ENCODE measurements at places on chromosomes 13 and 19.

DNA sequence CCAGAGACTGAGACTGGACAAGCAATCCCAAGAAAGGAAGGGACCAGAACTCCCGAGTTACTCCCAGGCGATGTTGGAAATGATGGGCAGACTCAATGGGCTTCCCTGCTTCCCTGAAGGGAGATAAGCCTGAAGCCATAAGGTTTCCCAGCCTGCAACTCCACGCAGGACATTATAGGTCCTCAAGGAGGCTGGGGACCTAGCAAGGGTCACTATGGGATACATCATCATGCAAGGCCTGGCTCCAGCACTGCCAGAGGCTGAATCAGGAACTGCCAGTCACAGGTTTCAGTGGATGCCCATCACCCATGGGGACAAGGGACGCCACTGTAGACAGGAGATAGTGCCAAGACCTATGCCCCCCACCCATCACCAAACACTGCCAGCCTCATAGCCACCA lies 338.7 kb downstream of the IRS2 start:
- no peak for DNase-seq

DNA sequence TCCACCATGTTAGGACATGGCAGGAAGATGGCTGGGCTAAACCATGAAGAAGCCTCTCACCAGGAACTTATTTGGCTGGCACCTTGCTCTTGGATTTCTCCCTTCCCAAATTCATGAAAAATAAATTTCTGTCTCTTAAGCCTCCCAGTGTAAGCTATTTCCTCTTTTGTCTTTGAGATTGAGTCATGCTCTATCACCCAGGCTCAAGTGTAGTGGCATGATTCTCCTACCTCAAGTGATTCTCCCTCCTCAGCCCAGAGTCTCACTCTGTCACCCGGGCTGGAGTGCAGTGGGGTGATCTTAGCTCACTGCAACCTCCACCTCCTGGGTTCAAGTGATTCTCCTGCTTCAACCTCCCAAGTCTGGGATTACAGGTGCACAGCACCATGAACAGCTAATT lies 12.6 kb downstream of the ZNF888 start:
- no peak for DNase-seq

- no peak for DNase-seq
Measured at GRCh38 chr19:33649627-33650305, 28.0 kb downstream of the CHST8 start.

DNA sequence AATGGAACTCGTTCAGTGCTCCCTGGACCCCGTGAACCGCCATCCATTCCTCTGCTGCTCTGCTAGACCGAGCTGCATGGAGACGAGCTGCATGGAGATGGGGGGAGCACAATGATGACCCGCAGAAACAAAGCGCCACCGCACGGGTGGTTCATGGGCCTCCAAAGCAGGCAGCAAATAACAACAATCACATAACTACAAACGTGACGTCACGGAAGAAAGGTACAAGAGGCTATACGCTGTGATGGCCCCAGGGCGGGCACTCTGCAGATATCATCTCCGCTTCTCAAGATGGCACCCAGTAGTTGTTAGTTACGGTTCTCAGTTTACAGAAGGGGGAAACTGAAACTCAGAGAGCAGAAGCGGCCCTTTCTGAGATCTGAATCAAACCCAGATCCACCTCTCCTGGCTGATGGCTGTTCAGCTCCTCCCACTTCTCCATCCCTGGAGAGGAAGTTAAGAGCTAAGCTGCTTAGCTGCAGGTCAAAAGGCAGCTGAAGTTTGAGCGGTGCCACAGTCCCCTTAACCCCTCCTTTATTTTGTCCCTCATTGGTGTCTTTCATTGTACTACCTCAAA lies 1.7 kb downstream of the ATP13A1 start:
- DNase-seq = peak; percentile 20

- no peak for DNase-seq
Measured at GRCh38 chr19:8575467-8575997, 1.7 kb downstream of the MYO1F start.

DNA sequence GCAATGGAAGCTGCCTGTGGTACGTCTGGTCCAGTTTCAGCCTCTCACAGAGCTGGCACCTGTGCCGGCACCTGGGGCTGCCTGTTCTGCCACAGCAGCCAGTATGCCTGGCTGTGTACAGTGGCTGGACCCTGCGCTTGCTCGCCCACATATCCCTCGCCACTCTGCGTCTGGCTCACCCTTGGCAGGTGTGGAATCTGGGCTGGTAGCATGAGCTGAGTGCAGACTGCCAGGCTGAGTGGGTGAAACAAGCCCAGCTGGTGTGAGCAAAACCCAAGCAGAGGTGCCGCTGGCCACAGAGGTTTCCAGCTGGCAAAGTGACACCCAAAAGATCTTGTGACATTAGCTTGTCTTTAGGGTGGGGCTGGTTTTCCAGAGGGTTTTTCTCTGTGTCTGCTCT lies 80.7 kb downstream of the ING1 start:
- DNase-seq = no peak

DNA sequence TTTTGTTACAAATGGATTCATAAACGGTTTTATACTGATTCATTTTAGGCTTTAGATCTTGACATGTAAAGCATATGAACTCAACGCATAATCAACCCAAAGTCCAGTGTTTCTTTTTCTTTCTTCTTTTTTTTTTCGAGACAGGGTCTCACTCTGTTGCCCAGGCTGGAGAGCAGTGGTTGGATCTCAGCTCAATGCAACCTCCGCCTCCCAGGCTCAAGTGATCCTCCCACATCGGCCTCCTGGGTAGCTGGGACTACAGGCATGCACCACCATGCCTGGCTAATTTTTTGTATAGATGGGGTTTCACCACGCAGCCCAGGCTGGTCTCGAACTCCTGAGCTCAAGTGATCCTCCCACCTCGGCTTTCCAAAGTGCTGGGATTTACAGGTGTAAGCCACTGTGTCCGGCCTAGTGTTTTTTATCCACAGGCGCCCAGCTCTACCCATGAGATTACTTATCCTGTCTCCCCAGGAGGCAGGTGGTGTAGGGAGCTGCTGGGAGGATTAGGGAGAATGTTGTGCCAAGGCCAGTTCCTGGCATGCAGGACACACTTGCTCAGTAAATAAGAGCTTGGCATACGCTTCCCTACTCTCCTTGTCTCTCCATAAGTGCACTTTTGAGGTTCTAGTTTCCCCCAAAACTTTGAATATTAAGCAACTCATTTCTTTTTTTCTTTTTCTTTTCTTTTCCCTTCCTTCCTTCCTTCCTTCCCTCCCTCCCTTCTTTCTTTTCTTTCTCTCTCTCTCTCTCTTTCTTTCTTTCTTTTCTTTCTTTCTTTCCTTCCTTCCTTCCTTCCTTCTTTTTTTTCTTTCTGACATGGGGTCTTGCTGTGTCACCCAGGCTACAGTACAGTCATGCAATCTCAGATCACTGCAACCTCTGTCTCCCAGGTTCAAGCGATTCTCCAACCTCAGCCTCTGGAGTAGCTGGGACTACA lies 4.8 kb upstream of the CEBPA start:
- no peak for DNase-seq

GRCh38 chr13:44163108-44163507 lies 210.5 kb upstream of the SERP2 start:
- no peak for DNase-seq

DNA sequence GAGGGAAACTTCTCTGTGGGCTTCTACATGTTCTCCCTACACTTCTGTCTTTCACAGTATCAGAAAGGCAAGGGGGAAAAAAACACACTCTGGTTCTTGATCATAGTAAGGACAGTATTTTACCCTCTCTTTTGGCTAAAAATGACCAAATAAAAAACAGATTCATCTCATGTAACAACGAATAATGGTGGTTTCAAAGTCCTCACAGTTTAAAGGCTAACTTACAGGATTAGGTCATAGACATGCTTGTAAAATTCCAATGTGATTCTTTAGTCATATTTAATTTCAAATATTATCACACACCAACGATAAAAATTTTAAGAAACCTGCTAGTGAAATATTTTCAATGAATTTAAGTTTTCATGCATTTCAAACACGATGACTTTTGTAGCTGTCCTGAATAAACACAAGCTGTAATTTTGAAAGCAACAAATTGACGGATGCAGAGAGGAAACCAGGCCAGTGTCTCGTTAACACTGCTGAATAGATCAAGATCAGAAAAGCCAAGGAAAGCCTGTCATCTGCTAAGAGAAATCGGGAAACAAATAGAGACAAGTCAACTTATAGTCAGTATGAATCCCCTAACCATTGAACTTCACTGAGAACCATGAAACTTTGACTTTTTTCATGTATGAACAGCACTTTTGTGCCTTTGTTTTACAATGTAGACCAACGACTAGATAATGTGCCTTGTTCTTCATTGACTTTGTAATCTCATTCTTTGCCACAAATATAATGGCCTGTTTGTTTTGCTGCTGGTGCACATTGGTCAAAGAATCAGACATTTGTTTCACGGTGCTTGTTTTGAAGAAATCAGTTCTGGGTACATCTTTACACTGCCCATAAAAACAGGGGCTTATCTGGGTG lies 22.0 kb downstream of the MBNL2 start:
- no peak for DNase-seq

DNA sequence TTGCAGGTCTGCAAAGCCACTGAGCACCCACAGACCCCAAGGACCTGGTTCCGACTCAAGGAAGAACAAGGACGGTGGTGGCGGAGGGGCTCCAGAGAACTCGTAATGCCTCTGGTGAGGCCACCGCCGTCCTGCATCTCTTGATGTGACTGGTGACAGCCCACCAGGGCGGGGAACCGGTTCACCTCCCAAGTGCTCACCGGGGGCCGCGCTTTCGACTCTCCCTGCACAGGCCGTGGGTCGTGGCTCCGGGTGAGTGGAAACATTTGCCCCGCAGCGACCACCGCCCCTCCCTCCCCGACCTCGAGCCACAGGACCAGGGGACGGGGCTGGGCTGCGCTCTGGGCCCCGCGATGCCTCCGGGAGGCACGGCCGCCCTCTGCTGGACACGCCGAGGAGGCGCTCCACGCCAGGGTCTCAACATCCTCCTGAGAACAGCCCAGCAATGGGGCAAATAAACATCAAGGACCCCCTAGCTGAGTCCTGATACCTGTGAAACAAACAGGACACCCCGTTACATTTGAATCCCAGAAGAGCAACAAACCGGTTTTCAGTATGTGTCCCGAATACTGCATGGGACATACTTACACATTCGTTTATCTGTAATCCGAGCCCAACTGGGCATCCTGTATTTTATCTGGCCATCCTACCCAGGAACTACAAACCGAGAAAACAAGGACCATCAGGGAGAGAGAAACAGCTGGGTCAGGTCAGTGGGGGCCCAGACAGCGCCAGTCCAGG lies 3.9 kb upstream of the PLPP2 start:
- peak; percentile 41 for DNase-seq

All from stimulated activated CD4-positive, alpha-beta T cell treated with anti-CD3 and anti-CD28 coated beads, TNF-alpha, amount 100 ng/mL, for 48 hours (primary cell).